Foreskin fibroblast (primary cell): ENCODE measurements at places on chromosomes 1 and 21.
A peak's percentile ranks its signal among the peaks of the same experiment; 100 is the strongest.

- DNase-seq: no peak
Observed at GRCh38 chr1:231072041-231072440, 32.0 kb upstream of the FAM89A start.

GRCh38 chr1:240691909-240692705, 80.2 kb upstream of the GREM2 start:
- DNase-seq: peak; percentile 86

GRCh38 chr1:41689139-41689538, 204.7 kb upstream of the EDN2 start:
- no peak for DNase-seq

DNA sequence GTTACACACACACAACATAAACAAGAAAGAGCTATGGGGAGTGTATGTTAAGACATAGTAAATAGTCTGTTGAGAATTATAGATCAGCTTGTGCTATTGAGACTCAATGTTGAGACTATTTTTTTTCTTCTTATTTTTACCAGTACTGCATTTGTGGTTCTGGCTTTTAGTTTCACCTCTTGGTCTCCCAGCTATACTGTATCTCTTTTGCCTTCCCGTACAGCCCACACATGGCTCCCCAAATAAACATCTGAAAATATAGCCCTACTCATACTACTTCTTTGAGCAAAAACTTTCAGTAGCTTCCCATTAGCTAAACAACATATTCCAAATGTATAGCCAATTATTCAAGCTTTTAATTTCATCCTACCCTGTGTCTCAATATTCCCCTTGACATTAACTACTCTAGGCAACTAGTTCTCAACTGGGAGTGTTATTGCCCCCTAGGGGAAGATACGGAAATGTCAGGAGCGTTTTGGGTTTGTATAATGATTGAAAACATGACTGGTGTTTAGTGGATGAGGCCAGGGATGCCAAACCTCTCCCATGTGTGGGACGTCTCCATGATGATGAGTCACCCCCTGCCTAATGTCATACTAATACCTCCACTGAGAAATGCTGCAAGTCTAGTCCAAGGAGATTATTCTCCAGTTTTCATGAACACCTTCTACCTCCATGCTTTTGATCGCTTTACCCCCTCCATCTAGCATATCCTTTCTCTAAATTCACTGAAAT, 6.8 kb downstream of the RPE65 start:
- DNase-seq: peak; percentile 83

GRCh38 chr1:118397496-118397859, 212.4 kb upstream of the SPAG17 start:
- DNase-seq: no peak

DNA sequence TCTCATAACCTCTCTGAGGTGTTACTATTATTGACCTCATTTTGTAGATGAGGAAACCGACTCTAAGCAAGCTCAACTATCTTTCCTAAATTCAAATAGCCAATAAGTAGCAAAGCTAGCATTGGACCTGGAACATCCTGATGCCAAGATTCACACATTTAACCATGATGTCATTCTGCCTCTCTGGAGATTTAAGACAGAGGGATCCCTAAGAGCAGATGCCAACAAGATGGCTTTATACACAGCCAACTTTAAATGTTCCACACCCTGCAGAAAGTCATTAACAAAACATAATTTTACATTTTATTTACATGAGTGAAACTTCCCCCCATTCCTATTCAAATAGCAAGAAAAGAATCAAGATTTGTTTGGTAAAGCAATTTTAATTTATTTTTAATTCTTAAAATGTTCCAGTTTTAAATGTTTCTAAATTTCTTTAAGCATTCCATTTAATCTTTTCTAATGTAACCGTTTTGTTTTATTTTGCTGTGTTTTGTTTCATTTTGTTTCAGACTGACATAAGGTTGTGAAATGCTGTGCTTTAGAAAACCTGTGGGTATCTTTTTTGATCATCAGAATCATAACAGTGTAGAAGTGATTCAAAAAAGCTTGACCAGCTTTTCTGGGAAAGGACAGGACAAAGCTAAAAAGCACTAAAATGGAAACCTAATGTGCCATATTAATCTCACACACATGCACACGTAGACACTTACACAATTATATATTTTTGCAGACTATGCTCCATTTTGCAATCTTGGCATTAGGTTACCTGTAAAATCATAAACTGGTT, 7.6 kb upstream of the VAV3 start:
- no peak for DNase-seq
